NCI-H2081 treated with DMSO at 0.1 percent for 48 hours (cell line): ENCODE measurements at places on chromosomes 2 and 18.

DNA sequence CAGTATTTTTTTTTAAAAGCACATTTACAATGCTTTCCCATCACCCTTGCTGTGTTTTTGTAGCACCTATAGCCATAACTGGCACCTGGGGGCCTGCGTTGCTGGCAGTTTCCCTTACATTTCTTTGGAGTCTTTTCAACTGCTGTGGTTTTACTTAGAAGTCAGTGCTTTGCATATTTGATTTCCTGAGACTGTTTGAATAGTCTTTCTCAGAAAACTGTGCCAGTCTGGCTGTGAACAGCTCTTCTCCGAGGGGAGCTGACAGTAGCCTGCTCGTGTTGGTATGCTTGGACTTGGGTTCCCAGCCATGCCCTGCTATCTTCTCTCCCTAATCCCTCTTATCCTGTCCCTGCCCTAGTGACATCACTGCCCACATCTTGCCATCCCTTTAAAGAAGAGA is 81.5 kb downstream of the DPP4 start:
- DNase-seq: no peak

- no peak for DNase-seq
These were observed 37.6 kb upstream of the MCM6 start for GRCh38 chr2:135913727-135914365.

DNA sequence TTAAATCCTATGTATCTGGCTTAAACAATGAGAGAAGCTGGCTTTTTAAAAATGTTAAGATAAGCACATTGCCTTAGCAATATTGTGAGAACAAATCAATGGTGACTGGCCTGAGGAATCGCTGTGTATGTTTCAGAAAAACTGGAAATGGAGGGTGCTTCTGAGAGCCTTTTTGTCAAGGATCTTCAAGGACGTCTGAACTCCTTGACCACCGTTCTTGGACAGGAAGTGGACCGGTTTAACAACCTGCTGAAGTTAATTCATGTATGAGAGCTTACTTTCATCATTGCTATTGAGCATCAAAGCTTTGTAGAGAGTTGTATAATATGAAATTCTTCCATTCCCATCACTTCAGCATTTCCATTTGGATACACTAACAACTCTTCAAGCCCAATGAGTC is 72.6 kb downstream of the TRABD2A start:
- no peak for DNase-seq

GRCh38 chr2:181674461-181674860 is 5.9 kb downstream of the NEUROD1 start:
- no peak for DNase-seq

GRCh38 chr2:206990360-206990759 is 51.0 kb downstream of the CPO start:
- DNase-seq: no peak

DNA sequence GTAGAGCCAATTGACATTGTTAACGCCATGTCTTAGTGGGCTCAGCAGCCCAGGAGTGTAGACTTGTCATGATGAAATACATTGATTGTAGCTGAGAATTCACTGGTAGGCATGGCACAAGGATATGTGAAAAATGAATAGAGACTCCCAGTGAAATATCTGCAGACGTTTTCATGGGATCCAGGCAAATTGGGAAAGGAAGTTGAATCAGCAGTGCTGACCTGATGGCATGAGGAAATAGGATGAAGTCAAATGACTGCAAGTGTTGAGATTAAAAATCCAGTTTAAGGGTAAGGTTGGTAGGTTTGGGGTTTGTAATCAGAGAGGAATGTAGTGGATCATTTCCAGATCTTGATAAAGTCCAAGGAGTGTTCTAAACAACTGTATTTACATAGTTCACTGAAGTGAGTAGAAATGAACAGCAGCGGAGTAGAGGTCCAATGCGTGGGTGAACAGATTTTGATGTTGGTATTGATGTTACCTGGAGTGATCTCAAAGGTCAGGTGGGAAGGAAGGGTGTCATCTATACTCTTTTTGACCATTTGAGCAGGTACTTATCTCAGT is 24.6 kb downstream of the INSIG2 start:
- DNase-seq: no peak

DNA sequence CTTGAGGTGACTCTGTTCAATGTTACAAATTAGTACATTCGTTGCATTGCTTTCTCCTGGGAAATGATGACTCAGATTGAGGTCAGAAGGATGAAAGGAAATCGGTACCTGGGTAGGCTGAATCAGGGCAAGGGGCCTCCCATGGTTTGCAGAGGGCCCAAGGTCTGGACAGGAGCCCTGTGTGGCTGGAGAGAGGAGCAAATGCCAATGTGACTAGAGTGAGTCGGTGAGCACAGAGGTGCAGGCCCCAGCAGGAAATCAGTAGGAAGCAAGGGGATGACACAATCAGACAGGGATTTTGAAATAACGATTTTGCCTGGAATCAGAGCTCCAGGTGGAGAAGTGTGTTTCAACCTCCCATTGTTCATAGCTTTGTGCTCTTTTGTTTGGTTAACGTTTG is 118.9 kb downstream of the CCDC102B start:
- DNase-seq: no peak

- no peak for DNase-seq
These were observed 529.1 kb downstream of the ZNF804A start for GRCh38 chr2:185127412-185127811.

GRCh38 chr18:46334868-46335281 is 230.7 kb downstream of the HAUS1 start:
- DNase-seq: no peak

GRCh38 chr2:2879781-2880180 is 497.8 kb downstream of the EIPR1 start:
- no peak for DNase-seq

- no peak for DNase-seq
These were observed 523.0 kb downstream of the ERBB4 start for GRCh38 chr2:212015588-212015987.

DNA sequence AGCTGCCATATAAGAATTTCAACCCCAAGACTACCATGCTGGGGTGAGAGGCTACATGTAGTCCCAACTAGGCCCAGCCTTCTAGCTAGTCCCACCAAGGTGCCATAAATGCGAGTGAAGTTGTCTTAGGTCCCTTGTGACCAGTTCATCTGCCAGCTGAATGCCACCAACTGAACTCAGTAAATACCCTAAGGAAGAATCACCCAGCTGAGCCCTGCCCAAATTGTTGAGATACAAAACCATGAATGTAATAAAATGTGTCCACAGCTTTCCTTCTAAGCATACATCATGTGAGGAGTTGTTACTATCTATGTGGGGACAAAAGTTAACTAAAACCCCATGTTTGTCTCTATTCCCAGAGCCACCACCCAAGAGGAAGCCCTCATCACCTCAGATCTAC is 70.3 kb downstream of the THADA start:
- DNase-seq: no peak

- DNase-seq: no peak
These were observed 178.1 kb upstream of the PIEZO2 start for GRCh38 chr18:11327391-11328009.

GRCh38 chr2:168740788-168741187 is 61.6 kb upstream of the NOSTRIN start:
- DNase-seq: no peak

- no peak for DNase-seq
These were observed 217.2 kb downstream of the ARL4C start for GRCh38 chr2:234279637-234280036.

DNA sequence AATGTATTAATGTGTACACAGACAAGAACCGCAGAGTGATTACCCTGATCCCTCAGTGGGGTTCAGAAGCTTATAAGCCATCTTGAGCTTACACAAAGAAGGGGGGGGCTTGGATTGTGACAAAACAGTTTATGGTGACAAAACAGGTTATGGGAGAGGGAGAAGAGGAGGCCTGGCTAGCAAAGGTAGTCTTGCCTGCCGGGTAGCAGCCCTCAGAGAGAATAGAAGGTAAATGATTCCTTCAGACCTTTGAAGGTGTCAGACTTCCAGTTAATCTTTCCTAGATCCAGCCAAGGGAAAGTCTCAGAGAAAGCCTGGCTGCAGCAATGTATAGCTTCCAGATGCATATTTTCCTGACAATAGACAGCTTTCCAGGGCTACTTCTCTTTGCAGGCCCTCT is 44.6 kb upstream of the RAPH1 start:
- DNase-seq: no peak

- peak; percentile 62 for DNase-seq
These were observed 19.4 kb downstream of the KLHL29 start for GRCh38 chr2:23404426-23404825.

DNA sequence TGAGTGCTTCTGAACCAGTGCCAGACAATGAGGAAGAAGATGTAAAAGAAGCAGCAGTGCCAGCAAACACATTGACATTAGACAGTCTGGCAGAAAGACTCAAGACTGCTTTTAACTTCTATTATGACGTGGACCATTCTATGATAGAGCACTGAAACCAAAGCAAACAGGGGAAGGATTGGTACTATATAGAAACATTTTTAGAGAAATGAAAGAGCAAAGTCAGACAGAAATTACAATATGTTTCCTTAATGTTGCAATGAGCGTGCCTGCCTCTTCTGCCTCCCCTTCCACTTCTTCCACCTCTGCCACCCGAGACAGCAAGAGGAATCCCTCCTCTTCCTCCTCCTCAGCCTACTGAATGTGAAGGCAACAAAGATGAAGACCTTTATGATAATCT is 39.7 kb downstream of the DHX57 start:
- no peak for DNase-seq

DNA sequence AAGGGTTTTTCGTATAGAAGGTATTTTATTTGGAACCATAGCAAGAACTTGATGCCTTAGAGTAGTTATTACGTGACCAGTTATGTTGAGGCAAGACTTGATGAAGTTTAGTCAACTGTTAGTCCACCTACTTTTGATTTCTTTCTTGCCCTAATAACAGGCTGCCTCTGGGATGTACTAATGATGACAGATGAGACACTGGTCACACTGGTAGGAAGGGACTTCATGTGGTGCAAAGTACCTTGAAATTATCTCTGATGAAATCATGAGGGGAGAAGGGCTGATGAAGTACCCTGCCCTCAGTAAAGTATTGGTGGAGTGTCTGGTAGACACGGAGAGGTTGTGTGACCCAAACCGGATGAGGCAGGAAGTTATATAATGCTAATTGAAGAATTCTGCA is 5.4 kb downstream of the DIS3L2 start:
- no peak for DNase-seq

GRCh38 chr2:11798701-11799435 is 52.4 kb downstream of the LPIN1 start:
- no peak for DNase-seq

GRCh38 chr18:3966642-3967358 is 488.3 kb downstream of the DLGAP1 start:
- no peak for DNase-seq

GRCh38 chr18:11037533-11038240 is 111.7 kb downstream of the PIEZO2 start:
- no peak for DNase-seq

DNA sequence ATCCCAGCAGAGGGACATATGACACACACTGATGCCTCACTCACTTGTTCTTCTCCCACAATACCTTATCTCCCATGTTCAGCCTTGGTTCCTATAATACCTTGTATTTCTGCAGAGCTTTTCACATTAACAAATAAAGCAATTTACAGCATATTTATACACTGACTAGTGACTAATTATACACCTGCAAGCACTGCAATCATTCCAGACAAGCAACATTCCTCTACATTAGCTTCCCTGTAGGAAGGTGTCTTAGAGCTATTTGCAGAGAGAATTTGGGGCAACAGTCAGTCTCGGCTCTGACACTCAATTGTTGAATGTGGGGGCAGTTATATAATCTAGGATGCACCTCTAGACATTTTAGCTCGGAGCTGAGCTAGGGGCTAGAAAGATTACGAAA is 9.5 kb upstream of the INSIG2 start:
- no peak for DNase-seq

DNA sequence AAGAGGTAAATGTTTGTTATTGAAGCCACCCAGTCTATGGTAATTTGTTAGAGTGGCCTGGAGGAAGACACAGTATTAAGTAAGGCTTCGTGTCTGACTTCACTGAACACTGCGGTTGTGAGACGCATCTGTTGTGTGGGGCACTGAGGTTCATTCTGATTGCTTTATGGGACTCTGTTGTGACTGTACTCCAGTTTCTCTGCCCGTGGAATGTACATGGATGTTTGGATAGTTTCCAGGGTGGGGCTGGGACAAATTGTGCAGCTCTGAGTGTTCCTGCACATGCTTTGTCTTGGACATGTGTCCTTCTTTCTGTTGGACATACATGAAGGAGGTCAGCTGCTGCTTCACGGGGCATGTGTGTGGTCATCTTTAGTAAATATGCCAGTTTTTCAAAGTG is 58.6 kb downstream of the ODC1 start:
- no peak for DNase-seq
